EH (cell line): ENCODE measurements at places on chromosomes 12 and 14.

GRCh38 chr14:29629839-29630238, 297.8 kb downstream of the PRKD1 start:
- DNase-seq, result peak; percentile 50

GRCh38 chr12:91037276-91037675, 20.5 kb downstream of the KERA start:
- peak; percentile 53 for DNase-seq

DNA sequence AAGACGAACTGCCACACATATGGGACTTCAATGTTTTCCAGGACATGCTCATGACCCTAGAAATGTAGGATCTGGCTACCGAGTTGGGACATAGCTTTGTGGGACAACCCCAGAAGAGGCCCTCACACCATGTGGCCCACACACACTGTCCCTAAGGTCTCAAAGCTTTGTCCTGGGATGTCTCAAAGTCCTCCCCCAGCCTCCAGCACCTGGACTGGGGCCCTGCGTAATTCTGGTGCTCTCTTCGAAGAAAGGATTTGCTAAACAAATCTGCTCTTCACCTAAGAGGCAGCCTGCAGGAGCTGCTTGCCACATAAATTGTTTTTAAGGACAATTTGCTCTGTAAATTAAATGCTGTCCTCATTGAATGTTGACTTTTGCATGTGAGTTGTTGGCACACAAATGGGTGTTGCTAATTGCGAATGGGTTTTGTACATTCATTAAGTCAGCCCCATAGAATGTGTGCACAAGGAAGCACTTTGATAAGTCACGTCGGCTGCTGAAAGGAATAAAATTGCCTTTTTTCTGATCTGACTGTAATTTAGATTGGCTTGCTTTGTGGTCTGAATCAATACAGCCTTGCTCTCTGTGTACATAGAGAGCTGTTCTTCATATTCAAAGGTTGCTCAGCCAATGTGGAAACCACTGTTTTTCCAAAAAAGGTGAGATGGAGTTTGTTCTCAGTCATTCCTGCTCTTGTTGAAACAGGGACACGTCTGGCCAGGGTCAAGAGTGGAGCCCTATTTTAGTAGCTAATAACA, 161.6 kb upstream of the PWP1 start:
- no peak for DNase-seq

- peak; percentile 97 for DNase-seq
Observed at GRCh38 chr12:50187084-50187900, 20.1 kb upstream of the CERS5 start.

- DNase-seq, result no peak
Observed at GRCh38 chr12:123839826-123840225, 77.7 kb downstream of the DNAH10 start.

DNA sequence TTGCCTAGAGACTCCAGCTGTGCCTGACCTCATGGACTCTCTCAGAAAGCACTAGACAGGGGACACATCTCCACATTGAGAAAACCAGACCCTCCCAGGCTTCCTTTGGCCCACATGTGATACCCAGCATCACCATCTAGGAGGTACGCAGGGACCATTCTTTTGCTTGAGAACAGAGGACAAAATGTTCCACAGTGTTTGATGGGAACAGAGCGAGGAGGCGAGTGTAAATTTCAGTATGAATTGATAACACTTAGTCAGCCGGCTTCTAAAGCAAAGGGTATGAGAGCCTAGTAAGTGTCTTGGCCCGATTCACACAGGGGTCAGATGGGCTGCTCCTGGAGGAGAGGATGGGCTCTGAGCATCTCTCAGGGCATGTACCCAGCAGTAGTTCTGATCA, 1052.4 kb downstream of the BCL11B start:
- DNase-seq, result no peak

DNA sequence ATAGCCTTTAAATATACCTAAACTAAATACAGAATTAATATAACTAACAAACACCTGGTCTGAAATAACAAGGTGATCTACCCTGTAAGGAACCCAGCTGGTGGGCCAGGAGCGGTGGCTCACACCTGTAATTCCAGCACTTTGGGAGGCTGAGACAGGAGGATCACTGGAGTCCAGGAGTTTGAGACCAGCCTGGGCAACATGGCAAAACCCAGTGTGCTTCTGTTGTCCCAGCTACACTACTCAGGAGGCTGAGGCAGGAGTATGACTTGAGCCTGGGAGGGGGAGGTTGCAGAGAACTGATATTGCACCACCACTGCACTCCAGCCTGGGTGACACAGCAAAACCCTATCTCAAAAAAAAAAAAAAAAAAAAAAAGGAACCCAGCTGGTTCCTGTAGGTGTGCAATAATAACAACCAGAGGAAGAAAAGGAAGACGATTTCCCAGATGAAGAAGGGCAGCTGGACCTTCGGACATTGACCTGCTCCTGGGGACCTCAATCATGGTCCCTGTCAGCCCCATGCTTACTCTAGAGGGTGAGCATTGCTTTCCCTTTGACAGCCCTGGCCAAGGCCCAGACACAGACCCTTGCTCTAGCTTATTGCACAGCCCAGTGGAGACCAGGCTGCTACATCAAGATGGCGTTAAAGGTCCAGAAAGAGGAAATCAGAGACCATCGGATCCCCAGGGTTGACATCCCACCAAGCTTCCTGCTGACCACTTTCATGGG, 5.4 kb downstream of the FOS start:
- DNase-seq, result no peak
